NCI-H187 (cell line): ENCODE measurements at places on chromosomes 5 and 9.

DNA sequence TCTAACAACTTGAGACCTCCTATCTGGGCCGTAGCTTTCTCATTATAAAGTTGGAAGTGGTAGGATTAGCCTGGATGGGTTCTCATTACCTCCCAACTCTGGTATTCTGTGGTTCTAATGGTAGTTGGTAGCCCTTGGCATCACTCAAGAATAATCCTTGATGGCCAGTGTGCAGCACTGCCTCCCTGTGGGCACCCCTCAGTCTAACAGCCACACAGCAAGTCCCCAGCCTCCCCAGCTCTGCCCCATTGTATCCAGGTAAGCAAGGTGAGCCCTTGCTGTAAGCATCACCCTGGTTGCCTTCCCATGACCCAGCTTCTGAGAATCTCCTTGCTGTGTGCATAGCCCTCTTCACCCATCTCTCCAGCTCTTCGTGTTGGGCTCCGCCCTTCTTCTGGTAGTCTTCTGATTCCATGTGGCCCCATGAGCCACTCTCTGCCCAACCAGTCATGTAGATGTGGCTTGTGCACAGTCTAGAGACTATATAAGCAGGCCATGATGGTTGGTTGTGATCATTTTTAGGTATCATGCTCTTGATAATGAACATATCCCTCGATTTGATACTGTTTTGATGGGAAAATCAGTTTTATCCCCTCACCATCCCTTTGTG lies 57.6 kb upstream of the GRHPR start:
- DNase-seq: no peak

GRCh38 chr5:115257981-115258380 lies 4.7 kb downstream of the PGGT1B start:
- DNase-seq: no peak

DNA sequence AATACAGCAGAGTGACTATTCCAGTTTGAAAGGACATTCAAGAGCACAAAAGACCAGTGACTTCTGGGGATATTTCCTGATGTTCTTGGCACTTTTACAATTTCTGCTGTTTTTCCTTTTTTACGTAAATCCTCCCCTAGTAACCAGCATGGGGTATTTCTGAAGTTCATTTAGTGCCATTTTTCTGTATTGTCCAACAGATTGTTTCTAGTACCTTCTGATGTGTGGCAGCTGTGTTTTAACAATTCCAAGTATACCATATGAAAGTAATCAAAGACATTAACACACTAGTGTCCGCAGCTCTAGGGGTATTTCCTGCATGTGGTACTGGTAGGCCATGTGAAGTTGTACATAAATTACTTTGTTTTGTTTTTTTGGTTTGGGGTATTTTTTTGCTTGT lies 53.0 kb upstream of the SMARCA2 start:
- DNase-seq: no peak

- DNase-seq: no peak
These were observed 95.2 kb downstream of the ALDH1A1 start for GRCh38 chr9:72857624-72857996.

DNA sequence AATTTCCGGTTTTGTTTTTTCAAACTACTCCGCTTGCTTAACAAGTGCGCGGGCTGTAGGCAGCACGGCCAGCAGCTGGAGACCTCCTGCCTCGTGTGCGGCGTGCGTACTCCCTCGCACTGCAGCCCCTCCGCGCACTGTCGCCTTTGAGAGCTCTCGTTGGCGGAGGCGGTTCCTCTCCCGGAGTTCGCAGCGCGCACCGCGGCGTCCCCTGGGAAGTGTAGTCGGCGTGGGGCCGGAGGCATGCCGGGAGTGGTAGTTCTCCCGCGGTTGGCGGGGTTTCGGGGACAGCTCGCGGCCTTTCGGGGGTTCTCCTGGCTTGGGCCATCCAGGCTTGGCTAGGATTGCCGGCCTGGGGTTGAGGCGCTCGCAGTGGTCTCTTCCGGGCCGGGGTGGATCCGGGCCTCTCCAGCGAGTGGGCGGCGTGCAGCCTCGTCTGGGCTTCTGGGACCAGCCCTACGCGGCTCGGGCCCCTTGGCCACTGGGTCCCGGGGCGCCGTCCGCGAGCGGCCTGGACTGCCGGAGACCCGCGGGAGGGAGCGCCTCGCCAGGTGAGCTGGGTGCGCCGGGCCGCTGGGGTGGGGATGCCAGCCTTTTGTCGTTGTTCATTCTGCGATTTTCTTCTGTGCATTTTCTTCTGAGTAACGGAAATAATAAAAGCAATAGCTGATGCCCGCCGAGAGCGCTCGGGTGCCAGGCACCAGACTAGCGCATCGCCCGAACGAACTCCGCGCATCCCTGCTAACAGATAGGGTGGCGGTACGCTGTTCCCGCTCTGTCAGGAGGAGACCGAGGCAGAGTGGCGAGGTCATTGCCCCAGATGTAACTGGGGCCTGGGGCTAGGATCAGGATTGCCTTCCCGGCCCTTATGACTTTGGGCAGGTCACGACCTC lies at the start of gene ZNF354C:
ZNF354C (plus strand) TSS at position 258 of the 893 bp plus-strand sequence. CDS start 1,696 bp downstream, outside the sequence.
- peak; percentile 76 for DNase-seq
